ENCODE measurements at places on chromosomes 5 and 9.

DNA sequence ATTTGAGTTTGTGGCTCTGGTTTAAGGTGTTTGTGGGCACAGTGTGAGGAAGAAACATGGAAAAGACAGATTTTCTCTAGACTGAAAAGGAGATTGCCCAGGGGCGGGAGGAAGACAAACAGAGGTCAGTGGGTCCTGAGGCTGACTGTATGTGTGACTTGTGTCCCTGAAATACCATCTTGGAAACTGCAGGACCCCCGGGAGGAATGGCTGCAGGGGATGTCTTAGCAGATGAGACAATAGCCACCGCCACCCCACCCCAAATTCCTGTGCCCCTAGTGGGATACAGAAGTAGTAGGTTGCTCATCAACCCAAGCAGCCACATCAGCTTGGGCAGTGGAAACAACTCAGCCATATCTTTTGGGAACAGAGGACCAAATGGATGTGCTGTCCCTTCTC, 1.7 kb upstream of the PSAT1 start:
- no peak for DNase-seq

- DNase-seq, result peak; percentile 40
Observed at GRCh38 chr5:88883059-88883835, at the start of gene MEF2C. MEF2C (minus strand) TSS chr5:88883184; CDS start chr5:88823788, 59,396 bp downstream.

GRCh38 chr5:158392753-158393152, 533.8 kb upstream of the CLINT1 start:
- no peak for DNase-seq

DNA sequence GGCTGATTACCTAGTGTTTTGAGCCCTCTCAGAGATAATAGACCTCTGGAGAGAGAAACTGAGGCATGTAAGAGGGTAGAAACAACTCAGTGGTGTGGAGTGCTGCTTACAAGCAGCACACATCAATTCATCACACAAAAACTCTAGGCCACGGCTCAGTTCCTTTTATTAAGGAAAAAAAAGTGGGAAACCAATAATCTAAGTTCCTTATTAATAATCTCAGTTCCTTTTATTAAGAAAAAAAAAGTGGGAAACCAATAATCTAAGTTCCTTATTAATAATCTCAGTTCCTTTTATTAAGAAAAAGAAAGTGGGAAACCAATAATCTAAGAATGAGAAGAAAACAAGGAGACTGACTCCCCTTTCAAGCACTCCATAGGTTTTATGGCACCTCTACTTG, 28.0 kb downstream of the TXNDC8 start:
- DNase-seq, result no peak

DNA sequence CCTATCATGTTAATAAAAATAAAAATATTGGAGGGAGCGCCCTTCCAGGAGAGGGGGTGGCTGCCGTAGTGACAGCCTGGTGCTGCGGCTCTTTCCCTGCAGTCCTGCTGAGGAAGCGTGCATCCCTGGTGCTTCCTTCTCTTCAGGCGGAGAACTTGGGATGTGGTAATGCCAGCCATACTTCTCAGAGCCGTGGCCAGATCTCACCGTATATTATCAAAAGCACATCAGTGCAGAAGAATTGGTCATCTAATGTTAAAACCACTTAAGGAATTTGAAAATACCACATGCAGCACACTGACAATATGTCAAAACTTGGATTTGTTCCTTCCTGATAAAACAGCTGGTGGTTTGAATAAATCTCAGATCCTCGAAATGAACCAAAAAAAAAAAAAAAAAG, 17.7 kb downstream of the C9orf40 start:
- DNase-seq, result no peak

DNA sequence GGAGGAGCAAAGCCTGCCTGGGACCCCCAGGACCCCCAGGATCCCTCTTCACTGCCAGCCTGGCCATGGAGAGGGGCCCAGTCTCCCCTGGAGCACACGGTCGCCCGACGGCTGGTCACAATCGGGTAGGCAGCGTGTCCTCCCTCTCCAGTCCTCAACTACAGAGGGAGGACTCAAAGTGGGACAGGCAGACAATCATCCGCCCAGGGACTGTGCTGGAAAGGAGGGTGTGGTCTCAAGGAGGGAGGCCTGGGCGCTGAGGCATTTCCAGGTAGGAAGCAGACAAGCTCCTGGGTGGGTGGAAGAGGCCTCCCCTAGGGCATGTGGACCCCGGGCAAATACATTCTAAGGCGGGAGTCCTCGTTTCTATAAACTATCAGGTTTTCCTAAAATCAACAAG, 93.2 kb upstream of the ADAMTS2 start:
- no peak for DNase-seq

- DNase-seq, result no peak
Observed at GRCh38 chr5:58064801-58065200, 395.1 kb downstream of the PLK2 start.

DNA sequence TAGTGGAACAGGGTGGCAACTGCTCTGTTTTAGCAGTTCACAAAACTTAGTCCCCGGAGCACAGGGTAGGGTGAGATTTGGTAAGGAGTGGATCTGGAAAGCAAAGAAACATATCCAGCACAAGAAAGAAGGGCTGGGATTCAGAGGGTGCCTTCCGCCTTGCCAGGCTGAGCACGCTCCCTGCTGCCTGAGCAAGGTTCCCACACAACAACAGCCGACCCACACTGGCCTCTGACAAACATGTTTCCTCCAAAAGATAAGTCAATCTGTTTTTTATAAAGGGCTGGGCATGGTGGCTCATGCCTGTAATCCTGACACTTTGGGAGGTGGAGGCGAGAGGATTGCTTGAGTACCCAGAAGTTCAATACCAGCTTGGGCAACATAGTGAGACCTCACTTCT, 45.8 kb downstream of the RAB3C start:
- DNase-seq, result no peak

GRCh38 chr5:178227138-178227659, 5.4 kb downstream of the PHYKPL start:
- DNase-seq, result no peak

DNA sequence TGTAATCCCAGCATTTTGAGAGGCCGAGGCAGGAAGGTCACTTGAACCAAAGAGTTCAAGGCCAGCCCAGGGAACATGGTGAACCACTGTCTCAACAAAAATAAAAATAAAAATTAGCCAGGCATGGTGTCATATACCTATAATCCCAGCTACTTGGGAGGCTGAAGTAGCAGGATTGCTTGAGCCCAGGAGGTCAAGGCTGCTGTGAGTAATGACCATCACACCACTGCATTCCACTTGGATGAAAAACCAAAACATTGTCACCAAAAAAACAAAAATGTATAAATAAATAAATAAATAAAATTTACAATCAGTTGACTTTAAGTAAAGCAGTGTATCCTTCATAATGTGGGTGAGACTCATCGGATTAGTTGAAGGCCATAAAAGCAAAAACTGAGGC, 541.4 kb downstream of the CSNK1G3 start:
- no peak for DNase-seq

DNA sequence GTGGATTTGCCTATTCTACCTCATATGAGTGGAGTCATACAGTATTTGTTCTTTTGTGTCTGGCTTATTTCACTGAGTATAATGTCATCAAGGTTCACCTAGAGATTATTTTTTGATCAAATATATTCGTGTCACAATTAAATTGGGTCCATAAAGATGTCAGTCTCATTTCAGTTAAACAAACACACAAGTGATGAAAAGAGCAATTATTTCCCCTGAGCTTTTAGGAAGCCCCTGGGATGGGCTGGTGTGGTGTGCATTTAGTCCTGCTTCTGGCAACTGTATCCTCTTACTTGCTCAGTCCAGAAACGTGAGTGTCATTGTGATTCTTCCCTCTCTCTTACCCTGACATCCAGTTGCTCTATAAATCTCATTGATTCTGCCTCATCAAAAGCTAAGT, 52.8 kb upstream of the CARTPT start:
- DNase-seq, result no peak

GRCh38 chr5:68033961-68034571, 181.5 kb upstream of the PIK3R1 start:
- no peak for DNase-seq

DNA sequence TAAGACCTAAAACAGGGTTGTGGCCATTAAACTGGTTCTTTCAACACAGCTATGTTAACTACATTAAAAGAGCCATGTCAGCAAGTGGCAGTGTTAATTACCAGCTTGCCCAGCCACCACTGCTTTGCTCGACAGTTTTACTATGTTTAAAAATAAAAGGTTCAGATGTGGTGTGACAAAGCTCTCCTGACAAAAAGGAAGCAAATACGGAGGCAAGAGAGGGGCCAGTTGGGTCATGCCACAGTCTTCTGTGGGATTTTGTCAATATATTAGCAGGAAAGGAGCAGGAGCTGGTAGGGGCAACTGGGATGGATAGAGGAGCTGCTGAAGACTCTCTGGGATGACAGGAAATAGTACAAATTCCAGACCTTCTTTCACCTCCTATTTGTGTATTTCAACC, 113.5 kb upstream of the PCA3 start:
- DNase-seq, result no peak

- no peak for DNase-seq
Observed at GRCh38 chr5:135721548-135722090, 112.8 kb upstream of the SLC25A48 start.

GRCh38 chr9:76576344-76576743, 117.4 kb downstream of the GCNT1 start:
- DNase-seq, result no peak

DNA sequence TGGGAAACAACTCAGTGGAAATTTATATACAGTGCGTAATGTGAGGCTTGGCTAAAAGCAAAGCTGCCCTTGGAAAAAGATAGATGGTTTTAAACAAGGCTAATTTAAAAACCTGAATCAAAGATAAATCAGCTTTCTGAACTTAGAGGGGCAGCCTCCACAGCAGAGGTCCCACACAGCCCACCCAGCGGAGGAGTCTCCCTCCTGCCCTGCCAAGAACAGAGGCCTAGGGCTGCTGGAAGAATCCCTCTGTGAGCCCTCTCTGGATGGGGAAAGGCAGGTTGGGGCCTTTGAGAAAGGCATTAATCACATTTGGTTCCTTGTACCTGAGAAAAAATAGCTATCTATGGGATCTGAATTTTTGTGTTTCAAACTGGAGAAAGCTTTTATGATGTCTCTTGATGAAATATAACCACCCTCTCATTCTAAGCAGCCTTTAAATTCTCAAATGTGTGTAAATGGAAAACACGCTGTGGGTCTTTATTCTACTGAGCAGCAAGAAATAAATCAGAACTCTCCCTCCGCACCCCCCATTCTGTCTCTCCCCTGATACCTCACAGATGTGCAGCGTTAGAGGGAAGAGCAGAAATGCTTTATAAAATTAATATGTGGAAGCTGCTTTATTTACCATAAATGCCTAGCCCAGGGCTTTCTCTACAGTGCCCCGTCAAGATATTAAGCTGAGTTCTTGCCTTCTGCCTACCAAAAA, 329.2 kb downstream of the EFNA5 start:
- DNase-seq, result no peak

- no peak for DNase-seq
Observed at GRCh38 chr5:93158841-93159240, 422.2 kb downstream of the NR2F1-AS1 start.

DNA sequence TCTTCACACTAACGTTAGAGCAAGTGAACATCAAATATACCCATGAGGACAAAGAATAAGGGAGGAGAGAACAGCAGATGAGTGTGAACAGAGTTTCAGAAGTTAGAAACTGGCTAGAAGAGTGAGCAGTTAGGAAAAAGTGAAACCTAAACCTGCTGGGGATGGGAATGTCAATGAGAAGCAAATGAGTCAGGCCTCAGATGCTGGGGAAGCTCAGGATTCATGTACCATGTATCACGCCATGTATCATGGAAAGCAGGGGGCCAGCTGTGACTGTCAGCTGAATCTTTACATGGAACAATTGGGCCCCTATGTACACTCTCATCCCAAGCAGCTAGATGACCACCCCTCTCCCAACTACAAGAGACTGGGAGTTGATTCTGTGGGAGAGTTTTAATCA, 16.2 kb downstream of the GDF9 start:
- no peak for DNase-seq

DNA sequence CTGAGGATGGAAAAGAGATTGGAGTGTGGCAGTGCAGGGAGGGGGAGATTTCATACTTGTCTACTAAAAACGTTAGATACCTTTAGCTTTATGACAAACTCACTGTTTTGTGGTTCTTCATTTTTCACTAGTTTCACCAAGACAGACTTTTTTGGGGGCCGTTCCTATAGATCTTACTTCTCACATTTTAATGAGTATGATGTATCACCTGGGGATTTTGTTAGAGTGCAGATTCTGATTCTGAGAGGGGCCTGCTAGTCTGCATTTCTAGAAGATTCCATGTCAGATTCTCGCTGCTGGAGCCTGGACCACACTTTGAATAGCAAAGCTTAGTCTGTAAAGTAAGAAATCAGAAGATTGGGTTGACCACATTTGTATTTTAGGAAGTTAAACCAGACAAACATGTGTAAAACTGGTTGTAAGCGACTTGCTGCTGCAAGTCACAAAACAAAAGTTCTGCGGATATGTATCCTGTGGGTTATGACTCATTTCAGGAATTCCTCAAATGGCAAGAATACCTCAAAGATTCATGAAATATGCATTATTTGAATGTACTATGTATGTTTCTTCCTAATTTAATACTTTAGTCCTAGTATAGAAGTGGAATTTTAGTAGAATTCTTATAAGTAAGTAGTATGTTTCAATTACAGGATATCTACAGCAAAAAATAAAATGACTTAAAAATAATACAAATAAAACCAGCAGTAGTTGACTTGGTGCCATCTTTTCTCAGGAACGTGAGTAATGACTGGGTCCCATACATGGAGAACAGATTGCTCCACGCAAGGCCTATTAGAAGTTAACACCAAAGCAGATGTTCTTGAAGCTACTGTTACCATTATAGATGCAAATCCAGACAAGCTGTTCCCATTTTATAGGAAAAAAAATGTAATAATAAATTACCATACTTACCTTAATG, 27.8 kb downstream of the NFIL3 start:
- DNase-seq, result no peak

GRCh38 chr5:170297589-170298462, at the start of gene LCP2:
LCP2 (minus strand) TSS chr5:170297777; CDS start chr5:170297611, 166 bp downstream.
- no peak for DNase-seq

DNA sequence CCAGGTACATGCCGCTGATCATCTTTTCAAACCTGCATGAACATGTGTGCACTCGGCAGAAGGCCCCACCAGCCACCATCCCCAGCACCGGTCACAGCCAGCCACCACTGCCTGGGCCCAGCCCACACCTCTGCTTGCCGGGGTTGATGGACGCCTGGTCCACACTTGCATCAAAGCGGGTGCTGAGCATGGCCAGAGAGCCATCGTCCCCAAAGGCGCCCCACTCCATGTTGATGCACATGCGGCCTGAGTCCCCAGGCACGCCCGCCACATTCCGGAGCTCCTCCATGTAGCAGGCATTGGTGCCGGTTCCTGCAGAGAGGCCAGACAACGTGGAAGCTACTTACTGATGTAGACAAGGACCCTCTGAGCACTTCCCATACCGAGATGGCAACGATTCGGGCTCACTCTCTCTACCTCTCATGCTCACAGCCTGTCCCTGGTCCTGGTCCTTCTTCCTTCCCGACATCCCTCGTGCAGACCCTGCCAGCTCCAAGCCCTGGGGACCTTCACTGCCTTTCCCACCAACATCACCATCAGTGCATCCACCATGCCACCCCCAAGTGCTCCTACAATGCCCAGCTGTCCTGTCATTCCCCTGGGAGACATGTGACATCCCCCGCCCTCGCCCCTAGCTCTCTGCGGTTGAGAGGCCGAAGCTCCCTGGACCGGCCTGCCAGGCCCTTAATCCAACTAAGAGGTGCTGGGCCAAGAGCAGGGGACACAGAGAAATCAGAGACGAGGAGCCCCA, 17.2 kb downstream of the HK3 start:
- DNase-seq, result no peak
